ENCODE measurements at places on chromosomes 3 and 15.

DNA sequence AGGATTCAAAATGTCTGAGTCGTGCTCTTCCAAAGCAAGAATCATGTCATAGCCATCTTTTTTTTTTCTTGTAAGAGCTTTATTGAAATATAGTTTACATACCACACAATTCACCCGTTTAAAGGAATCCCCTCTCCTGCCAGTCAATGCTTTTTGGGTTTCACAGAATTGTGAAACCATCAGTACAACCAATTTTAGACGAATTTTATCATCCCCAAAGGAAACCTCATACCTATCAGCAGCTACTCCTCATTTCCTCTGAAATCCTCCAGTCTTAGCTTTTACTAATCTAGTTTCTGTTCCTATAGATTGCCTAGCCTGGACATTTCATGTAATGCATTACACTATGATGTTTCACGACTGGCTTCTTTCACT, 39.6 kb downstream of the ADIPOQ start:
- DNase-seq: no peak

GRCh38 chr3:187041362-187042307, 97.7 kb downstream of the RPL39L start:
- peak; percentile 25 for DNase-seq

DNA sequence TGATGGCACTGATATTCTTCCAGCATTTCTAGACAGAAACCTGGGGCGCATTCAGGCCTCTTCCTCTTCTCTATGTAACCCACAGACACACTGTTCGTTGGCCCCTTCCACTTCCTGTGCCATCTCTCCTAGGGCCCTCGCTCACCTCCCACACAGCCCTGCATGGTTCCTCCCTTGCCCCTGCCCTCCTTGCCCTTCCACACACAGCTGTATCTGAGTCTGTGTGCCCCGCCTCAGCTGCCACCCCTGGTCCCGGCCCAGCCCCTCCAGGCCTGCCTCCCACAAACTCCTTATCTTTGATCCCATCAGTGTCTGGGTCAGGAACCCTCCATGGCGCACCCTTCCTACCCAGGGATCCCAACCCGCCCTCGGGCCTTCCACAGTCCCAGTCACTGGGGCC, 37.9 kb downstream of the RAB6B start:
- no peak for DNase-seq

GRCh38 chr15:52651868-52652267, 27.3 kb downstream of the ATOSA start:
- peak; percentile 97 for DNase-seq

Measured in amniotic epithelial cell (primary cell).